Stimulated activated CD8-positive, alpha-beta memory T cell treated with anti-CD3 and anti-CD28 coated beads, Interleukin-4, amount 100 ng/mL, for 4 hours (primary cell): ENCODE measurements at places on chromosomes 7 and 10.

DNA sequence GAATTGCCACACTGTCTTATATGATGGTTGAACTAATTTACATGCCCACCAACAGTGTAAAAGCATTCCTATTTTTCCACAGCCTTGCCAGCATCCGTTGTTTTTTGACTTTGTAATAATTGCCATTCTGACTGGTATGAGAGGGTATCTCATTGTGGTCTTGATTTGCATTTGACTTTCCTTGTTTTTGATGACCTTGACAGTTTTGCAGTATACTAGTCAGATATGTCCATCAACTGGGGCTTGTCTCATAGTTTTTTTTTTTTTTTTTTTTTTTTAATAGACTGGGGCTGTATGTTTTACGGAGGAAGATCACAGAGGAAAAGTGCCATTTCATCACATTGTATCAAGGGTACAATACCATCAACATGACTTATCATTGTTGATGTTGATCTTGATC is 220.6 kb downstream of the ANK3 start:
- DNase-seq, result no peak

DNA sequence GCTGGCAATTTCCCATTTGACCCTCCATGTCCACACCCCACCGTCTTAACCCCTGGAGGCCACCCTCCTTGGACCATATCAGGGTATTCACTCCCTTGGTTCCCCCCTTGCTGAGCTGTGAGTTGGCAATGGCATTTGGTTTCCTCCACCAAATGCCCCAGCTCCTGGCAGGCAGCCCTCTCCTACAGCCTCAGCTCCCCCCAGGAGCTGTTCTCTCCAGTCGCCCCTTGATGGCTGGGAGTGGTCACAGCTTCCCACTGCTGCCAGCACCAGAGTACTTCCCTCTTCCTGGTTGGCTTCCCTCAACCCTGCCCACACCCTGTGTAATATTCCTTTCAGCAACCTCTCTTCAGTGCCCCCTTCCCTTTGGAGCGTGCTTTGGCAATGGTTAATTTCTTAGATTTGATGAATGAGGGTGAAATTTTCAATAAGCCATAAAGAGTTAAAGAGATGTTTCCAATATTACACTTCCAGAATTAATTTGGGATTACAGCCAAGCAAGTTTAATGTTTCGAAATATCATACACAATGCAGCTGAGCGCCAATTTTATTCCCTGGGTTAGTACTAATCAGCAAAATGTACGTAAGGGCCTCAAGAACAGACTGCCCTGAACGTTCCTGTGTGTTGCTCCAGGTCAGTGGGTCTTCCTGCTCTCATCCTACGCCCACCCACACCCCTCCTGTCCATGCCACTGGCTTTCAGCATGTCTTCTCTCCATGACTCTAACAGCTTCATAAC is 207.1 kb upstream of the NFE2L3 start:
- DNase-seq, result no peak

DNA sequence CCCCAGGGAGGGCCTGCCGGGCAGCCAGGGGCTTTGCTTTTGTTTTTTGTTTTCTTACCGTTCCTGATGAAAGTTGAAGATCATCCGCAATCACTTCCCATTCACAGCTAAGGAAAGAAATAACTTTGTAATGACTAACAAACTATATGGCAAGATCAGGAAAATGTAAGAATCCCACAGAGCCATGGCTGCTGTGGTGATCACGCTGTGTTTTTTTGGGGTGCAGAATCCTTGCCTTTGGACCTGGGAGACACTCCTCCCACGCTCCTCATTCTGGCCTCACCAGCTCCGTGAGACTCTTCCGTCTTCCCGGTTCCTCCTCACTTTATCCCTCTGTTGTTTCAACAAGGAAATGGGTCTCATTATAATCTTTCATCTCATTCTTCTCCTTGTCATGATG is 443.0 kb upstream of the MGMT start:
- DNase-seq, result no peak

- peak; percentile 39 for DNase-seq
Measured at GRCh38 chr7:5699467-5700384, 81.7 kb downstream of the RNF216 start.

DNA sequence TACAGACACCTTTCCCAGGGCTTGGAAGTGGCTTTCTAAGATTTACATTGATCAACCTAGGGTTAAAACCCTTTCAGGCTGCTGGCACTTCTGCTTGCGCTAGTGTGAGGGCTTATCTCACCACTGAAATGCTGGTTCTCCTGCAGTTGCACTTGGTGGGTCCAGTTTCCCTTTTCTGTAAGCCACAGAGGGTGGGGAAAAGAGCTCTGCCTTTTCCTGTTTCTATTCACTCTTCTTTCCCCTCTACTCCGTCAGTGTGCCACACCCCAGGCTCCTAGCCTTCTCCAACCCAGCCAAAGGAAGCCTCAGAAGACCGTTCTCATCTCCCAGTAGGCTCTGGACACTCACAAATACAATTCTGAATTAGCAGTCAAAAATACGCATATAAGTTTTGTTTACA is 19.0 kb upstream of the CAPZA2 start:
- no peak for DNase-seq

DNA sequence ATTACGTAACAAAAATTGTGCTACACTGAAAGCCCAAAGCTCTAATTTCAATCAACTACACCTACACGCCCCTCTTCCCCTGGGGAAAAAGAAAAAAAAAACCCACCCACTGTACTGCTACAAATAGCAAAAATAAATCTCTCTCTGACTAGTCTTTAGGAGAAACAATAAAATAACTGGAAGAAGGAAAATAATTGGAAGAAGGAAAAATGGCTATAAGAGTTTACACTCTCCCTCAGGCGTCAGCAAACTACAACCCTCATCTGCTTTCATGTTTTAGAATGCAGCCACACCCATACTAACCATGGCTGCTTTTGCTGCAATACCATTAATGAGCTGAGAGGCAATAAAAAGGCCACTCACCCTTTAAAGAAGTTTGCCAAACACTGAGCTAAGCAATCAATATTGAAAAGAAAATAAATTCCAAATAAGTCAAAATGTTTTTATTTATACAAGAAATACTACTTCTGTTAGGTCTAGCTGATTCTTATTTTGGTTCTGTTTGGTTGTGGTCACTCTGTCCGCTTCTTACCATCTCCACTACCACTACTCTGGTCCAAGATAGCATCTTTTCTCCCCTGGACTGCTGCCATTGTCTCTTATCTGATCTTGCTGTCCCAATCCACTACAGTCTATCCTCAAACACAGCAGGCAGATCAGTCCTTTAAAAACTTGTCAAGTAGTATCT is 3.8 kb downstream of the MINDY3 start:
- no peak for DNase-seq

DNA sequence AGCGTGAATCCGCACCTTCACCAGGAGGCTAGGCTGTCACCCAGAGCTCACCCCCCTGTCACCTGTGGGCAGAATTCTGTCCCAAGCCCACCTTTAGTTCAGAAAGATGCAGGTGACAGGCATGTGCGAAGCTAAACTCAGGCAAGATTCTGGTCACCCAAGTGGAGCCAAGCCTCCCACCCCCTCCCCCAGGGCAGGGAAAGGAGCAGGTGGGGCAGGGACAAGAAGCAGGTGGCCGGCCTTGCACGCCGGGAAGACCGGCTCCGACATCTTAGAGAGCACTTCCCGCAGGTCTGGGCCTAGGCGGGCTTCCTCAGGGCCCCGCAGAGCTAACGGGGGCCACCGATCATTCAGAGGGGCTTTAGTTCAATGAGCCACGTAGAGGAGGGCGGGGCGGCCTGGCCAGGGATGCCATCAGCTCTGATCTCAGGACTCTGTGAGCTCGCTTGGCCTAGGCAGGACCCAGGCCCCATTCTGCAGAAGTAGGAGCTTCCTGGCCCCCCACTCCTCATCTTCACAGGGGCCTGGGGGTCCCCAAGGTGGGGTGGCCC is 19.9 kb downstream of the UNCX start:
- no peak for DNase-seq

- no peak for DNase-seq
Measured at GRCh38 chr7:79176859-79177477, 276.5 kb downstream of the MAGI2 start.

DNA sequence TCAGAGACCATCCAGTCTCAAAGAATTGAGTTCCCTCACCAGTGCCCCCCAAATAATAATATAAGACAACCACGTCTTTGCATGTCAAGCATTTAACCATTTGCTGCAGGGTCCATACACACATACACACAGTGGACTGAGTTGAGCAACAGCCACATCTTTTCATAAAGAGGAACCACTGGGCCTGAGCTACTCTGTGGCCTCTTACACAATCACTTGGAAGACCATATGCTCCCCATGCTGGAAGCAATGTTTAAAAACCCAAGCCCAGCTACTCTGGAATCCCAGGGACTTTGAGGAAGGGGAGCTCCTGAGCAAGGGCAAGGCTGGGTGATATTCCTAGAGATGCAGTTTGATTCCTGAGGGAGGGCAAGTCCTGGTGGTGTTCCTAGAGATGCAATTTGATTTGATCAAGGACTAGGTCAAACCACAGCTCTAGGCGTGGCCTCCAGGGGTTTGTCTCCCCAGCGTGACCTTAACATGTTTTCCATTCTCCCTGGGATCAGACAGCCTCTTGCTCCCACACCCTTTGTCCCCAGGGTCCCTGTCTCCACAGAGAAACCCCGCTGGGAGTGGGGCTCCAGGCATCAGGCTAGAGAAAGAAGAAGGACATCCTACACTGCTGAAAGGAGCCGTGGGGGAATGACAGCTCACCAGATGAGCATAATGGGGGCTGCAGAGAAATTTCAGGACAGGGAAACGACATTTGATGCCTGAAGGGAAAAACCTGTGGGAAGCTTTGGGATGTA is 376.2 kb upstream of the MGMT start:
- DNase-seq, result no peak

- DNase-seq, result no peak
Measured at GRCh38 chr7:84393786-84394185, 199.2 kb upstream of the SEMA3A start.

GRCh38 chr7:92778972-92779371 is 57.4 kb downstream of the CDK6 start:
- no peak for DNase-seq

DNA sequence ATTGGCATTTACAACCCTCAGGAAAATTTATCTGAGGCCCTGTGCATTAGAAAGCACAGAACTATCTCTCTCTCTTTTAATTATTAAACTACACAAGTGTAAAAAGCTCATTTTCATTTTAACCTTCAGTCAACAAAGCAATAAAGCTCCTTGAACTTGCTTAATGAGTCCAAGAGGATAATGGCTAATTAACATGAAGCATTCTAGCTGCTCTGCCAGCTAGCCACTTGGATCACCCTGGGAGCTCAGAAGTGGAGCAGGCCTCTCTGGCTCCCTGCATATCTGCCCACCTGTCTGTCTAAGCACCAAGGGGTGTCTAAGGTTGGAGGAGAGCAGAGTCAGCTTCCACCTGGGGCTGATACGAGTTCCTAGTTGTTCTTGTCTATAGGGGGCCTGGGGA is 56.0 kb upstream of the SLC35G1 start:
- no peak for DNase-seq

GRCh38 chr10:96648297-96648696 is 61.5 kb upstream of the TM9SF3 start:
- DNase-seq, result no peak

- DNase-seq, result no peak
Measured at GRCh38 chr7:63008366-63008765, 990.3 kb upstream of the ZNF722 start.

DNA sequence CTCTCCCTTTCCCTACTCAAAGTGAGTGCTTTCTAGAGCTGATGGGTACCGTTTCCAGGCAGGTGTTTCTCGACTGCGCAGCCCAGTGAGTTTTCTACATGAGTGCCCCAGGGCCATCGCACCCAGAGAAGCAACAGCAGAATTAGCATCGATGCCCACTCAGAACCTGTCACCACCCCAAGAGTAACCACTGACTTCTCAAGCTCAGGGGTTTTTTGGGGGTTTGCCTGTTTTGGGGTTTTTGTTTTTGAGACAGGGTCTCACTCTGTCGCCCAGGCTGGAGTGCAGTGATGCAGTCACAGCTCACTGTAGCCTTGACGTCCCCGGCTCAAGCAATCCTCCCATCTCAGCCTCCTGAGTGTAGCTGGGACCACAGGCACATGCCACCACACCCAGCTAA is 25.7 kb downstream of the SNX8 start:
- DNase-seq, result no peak

GRCh38 chr7:1388703-1389335 is 70.5 kb downstream of the MICALL2 start:
- no peak for DNase-seq

GRCh38 chr7:141495057-141495456 is 56.2 kb upstream of the AGK start:
- no peak for DNase-seq

GRCh38 chr7:22781230-22781711 is 41.4 kb downstream of the TOMM7 start:
- no peak for DNase-seq

GRCh38 chr10:20094226-20094976 is 278.2 kb downstream of the PLXDC2 start:
- DNase-seq, result no peak

DNA sequence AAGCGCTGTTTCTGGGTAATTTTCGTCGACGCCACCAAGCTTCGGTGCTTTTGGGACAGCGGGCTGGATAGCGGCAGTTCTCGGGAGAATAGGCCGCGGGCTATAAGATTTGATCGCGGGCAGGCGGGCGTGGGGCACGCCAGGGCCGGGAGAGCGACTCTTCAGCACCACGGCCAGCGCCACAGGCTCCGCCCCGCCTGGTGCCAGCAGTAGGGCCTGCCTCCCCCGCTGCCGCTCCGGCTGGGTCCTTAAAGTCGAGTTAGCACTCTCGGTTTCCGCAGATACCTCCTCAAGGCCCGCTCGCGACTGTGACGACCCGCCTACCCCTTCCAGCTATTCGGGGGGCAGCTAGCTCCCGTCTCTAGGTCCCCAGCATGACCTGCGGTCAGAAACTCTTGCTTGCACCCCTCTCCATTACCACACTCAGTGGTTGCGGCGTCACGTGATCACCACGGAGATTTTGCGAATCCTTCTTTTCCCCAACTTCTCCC is 9.4 kb downstream of the NXPH1 start:
- DNase-seq, result no peak

DNA sequence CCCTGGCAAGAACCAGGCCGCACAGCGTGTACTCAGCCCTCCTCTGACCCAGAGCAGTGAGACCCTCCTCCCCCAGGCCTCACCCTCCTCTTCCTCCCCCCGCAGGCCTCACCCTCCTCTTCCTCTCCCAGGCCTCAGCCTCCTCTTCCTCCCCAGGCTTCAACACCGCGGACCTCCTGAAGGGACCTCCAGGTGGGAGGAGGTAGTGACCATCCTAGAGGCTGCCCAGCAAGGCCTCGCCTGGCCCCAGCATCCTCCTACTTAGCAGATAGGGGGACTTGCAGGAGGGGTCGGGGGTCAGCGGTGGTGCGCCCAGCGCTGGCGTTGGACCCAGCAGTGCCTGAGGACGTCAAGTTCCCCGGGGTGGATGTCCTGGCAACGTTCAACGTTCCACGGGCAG is 270.8 kb downstream of the ELFN1 start:
- no peak for DNase-seq
